ENCODE measurements at places on chromosomes 1 and 21.
A peak's percentile ranks its signal among the peaks of the same experiment; 100 is the strongest.

- ATAC-seq: no peak
Measured at GRCh38 chr1:15225461-15225860, 21.6 kb upstream of the FHAD1 start.

DNA sequence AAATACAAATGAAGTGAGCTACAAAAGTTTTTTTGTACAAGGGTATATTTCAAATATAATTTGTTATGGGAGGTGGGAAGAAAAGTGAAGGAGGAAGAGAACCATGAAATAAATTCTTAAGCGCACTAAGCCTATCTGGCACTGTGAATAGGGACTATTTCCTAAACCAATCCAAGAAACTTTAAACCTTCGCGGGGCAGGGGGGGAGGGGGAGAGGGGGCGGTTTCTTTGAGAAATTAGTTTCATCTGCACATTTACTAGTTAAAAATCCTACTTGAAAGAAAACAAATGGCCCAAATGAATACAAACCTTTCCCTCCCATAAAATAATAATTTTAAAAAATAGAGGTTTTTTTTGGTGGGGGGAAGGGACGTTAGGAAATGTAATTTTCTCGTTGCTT, 364 bp downstream of the GOLPH3L start:
- ATAC-seq: no peak

- no peak for ATAC-seq
Measured at GRCh38 chr1:68085752-68086151, 35.3 kb upstream of the DIRAS3 start.

DNA sequence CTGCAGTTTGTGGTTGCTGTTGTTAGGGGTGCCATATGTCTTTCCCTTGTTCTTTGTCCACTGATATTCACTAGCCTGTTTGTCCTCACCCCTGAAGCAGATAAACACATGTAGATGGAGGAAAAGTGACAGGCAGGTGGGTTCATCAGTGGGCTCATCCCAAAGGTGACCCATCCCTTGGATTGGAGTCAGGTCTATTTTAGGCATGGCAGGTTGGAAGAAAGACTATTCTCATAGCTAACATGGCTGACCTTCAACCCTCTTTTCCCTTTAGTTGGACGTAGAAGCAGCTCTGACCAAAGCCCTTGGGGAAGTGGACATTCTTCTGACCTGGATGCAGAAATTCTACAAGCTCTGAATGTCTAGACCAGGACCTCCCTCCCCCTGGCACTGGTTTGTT, 5.5 kb downstream of the IL24 start:
- ATAC-seq: no peak

GRCh38 chr1:81703756-81704463, 96.8 kb upstream of the ADGRL2 start:
- ATAC-seq: peak; percentile 5

- ATAC-seq: no peak
Measured at GRCh38 chr1:93347334-93347899, 1.7 kb downstream of the DR1 start.

DNA sequence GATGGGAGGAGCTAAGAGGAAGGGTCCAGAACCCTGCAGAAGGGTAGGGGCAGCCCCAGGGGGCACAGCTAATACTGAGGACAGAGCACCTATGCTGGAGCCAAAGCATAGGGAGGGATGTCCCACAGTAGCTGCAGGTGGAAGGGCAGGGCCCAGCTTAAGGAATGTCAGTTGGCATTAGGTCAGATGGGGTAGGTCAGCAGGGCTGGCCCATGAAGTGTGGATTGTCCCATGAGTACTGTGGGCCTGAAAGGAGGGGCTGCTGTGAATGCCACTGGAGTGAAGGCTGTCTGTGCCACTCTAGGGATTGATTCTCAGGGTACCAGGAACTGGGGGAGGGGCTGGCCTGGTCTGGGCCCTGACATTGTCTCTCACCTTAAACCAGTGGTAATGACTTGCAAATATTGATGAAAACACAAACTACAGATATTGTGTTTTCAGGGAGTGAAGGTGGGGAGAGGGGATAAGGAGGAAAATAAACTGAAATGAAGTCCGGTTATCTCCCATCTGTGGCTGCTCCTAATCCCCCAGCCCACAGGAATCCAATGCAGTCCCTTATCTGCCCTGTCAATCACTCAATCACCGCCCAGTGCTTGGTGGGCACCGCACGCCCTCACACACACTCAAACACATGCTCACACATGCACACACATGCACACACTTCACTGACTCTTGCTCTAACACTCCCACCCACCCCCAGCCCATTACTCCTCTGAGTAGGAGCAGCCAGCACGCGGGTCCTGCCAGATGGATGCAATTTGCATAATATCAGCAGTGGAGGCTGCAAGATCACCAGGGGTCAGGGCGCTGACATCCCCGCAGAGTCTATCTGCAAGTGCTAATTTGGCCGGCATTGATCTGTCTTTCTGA, 27.8 kb downstream of the DMAP1 start:
- ATAC-seq: no peak

DNA sequence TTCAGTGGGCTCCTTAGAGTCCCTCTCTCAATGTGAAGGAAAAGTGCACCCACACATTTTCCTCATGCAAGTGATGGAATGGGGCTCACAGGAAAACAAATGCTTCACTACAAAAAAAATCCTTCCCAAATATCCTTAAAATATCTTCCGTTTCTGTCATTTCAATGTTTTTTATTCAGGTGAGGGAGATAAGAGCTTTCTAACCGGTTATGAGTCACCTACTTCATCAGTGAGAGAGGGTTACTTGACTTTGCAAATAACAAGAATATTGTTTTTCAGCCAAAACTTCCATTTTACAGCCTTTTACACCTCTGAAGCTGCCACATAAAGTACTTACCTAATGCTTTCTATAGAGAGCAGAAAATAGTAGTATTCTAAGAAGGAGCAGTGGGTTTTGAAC, 98.3 kb upstream of the CD55 start:
- ATAC-seq: no peak

DNA sequence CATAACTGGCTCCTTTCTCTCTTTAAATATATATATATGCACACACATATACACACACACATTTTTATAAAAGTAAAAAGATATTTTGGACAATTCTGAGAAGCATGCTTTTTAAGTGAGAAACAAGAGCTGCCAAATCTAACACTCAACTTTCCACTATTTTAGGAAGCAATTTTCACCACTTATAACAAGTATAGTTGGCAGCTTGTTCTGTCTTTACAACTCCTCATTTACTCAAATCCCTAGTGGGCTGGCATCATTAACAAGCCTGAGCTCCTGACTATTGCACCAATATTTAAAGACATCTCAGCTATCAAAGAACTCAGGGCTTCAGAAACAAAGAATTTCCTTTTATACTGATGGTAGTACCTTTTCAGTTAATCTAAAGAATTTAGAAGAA, 76.6 kb downstream of the RAB3GAP2 start:
- no peak for ATAC-seq

- ATAC-seq: no peak
Measured at GRCh38 chr1:202275061-202275770, 66.5 kb downstream of the UBE2T start.

- ATAC-seq: peak; percentile 37
Measured at GRCh38 chr1:21956720-21957552, 19.8 kb upstream of the HSPG2 start.

GRCh38 chr21:38148046-38148445, 108.7 kb upstream of the KCNJ15 start:
- ATAC-seq: no peak

DNA sequence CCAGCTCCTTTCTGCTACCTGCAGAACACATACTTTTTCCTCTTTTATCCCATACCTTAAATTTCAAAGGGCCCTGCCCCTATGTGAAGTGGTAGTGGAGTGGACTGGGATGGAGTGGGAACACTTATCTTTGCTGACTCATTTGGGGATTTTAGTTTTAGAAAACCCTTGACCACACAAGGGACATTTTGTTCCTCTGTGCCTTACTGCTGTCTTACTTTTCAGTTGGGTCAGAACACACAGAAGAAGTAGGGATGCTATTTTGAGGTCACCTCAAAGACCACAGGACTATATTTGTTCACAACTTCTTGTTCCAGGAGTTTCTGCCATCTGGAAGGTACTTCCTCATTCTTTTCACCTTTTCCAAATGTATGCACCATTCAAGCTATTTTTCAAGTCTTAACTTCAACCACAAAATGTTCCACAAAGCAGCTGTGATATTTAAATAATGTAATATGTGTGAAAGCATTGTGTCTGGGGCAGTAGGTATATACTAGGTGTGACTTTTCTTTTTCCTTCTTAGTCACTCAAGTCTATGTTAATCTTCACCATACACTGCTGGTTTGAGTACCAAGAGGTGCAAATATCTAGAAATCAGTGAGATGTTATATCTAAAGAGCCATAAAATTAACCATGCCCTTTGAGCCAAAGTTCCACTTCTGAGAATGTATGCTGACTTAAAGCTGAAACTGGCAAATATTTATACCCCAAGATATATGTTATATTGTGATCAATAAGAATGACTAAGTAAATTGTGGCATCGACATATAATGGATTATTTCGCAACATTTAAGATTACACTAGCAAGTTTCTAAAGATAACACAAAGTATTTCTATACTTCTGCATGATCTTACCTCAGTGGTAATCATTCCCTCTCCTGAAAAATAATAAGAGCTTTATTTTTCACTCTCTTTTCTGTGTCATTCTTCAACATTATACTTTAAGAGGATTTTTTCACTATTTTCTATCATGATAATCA, 308.5 kb downstream of the MRPL39 start:
- peak; percentile 87 for ATAC-seq

DNA sequence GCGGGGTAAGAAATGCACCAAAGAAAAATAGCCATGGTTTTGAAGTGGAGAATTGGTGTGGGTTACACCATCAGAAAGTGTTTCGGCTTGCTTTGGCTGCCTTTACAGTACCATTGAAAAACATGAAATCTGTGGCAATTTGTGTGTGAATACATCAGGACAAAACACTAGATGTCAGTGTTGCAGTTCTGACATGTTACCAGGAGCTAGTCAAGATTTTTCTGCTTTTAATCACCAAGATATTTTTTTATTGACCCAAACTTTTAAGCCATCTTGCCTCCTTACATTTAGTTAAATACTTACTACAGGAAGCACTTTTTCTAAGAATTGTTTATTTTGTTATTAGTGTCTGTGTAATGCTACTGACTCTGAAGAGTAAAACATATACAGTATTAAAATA, 14.3 kb downstream of the RRP15 start:
- ATAC-seq: no peak

GRCh38 chr1:226958300-226958699, 18.2 kb downstream of the COQ8A start:
- ATAC-seq: no peak

GRCh38 chr1:103362348-103363007, 163.0 kb upstream of the RNPC3 start:
- ATAC-seq: no peak

- ATAC-seq: no peak
Measured at GRCh38 chr21:36010801-36011200, 49.5 kb downstream of the SETD4 start.

- no peak for ATAC-seq
Measured at GRCh38 chr21:41836166-41837015, 42.8 kb downstream of the PRDM15 start.

DNA sequence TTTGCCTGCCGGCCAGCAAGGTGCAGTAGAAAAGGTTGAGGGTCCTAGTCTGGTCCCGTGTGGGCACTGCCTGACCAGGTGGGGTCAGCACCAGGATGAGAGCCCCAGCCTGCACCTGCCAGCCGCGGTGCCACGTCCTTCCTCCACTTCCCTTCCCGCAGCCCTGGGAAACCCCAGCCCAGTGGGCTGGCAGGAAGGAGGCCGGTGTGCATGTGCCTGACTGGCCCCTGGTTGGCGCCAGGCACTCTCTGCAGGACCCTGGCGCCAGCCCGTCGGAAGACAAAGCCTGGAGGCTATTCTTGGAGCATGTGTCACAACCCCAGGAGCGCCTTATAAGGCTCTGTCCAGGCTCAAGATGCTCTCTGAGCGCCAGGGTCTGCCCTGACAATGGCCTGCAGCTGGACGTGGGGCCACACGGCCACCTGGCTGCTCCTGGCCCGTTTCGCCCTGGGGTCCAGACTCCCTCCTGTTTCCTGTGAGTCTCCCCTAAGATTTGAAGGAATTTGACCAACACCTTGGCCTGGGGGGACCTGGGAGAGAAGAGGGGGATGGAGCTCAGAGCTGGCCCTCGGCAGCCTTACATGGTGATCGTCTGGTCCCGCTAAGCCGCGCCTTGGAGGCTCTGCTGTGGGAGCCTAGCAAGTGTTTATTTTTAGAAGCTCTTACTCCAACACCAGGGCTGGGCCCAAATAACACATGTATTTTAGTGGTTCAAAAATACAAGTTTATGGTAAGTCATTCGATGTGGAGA, 31.9 kb upstream of the POFUT2 start:
- no peak for ATAC-seq

DNA sequence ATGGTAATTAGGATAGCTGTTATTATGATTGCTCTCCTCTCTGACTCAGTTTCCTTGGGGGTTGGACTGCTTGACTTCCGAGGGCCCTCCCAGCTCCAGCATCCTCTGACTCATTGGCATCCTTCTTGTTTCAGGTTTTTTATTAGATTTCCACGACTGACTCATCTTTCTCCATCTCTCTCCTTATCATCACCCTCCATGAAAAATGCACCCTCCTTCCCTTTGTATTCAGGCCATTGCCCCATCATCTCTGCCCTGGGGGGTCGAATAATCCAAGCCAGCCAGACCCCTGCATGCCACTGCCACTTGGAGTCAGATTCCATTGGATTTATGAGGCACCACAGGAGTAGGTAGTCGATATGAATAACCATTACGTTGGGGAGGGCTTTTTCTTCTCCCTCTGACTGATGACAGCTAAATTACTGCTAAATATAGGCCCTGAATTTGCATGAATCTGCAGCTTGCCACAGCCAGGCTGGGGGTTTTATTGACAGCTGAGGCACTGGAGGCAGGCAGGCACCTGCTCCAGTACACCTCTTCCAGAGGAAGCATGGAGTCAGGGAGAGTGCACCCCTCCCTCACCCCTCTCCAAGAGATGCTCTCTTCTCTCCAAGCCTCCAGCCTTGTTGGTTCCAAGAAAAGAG, 91.7 kb downstream of the C1orf94 start:
- no peak for ATAC-seq

GRCh38 chr1:91864017-91864700, 21.8 kb downstream of the TGFBR3 start:
- ATAC-seq: no peak

DNA sequence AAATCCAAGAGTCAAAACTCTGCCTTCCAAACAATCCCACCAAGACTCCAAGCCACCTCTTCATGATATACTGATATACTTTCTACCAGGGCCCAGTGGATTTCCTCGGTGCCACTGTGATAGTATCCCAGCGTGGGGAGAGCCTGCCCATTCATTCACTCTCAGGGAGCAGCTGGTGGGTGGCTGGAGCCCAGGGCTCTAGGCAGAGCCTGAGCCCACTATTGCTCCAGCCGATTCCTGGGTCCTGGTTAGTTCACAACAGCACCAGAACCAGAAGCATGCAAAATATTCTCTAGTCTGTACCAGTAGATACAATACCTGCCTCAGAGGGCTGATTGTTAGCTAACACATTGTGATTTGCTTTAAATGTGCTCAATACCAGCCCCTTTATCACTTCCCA, 831 bp downstream of the CSRP1 start:
- no peak for ATAC-seq

DNA sequence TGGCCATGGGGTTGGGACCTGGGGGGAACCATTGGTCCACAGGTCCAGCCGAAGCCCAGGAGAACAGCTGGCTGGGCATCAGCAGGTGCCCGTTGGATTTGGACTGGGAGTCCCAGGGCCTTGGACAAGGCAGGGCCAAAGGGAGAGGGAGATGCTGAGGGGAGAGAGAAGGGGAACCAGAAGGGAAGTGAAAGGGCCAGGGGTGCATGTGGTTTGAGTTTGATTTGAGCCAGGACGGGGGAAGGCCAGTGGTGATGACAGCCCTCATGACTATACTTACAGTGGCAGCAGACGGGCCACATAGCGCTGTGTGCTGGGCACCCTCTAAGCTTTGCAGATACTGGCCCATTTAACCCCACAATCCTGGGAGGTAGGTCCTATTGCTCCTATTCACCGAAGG, 18.8 kb downstream of the AGRN start:
- peak; percentile 84 for ATAC-seq
